ENCODE measurements at places on chromosomes 16 and 17. TPM values are rescaled to one million over a fixed set of nuclear protein-coding genes. Genes with fewer than 3 reads are reported as not detected.

DNA sequence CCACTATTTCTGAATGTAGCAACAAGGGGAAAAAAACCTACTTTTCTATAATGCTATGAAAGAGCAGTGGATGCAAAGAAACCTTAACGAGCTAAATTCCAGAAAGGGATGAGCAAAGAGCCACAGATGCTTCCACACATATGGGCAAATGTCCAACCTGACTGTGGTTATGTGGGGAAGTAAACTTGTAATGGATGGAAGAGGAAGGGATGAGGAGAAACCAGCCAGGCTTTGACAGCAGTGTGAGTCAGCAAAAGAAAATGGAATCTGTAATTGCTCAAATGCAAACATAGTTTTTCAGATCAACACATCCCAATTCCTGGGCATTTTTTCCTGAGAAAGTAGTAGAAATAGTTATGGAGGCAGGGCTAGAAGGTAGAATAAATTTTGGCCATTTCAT is 204.8 kb upstream of the CPHXL start:
- H3K36me3 ChIP-seq = no peaks in the 10 kb centered on the region
- H3K27me3 ChIP-seq = no peaks in the 10 kb centered on the region
- no peak overlapping the region for H3K27ac ChIP-seq
- no peak overlapping the region for H3K4me3 ChIP-seq
- no peaks in the 10 kb centered on the region for H3K4me1 ChIP-seq

- H3K4me3 ChIP-seq = no peak overlapping the region
- no peaks in the 10 kb centered on the region for H3K36me3 ChIP-seq
- DNase-seq = no peak
- no peaks in the 10 kb centered on the region for H3K27me3 ChIP-seq
Observed at GRCh38 chr16:80191928-80192327, 348.9 kb upstream of the DYNLRB2 start.

DNA sequence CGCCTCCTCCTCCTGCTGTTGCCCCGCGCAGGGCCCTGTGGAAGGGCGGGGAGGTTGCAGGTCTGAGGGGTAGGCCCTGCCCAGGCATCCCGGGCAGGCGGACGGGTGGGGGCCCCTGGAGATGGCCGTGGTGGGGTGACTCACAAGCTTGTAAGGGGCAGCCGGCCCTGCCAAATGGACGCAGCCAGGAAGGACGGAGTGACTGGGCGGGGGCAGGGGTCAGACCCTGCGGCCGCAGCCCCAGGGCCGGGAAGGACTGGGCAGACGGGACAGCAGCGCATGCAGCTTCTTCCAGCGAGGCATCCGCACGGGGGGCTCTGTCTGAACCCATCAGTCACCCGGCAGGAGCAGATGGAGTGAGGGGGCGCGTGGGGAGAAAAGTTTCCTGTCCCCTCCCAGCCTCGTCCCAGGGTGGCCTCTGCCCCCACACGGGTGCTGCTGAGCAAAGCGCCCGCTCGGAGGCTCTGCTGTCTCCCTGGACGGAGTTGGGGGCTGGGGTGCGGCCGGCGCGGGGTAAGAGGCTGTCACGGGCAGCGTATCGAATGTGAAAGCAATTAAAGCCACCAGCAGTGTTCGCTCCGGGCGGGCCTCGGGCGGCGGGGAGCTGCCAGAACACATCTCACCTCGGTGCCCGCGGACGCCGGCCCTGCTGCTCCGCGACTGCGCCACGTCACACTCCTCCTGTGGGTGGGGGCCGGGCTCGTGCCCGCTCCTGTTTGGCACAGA is 5.4 kb upstream of the PRR35 start:
- H3K4me1 ChIP-seq = no peaks in the 10 kb centered on the region
- peaks cover 3% of the 10 kb centered on the region for H3K27me3 ChIP-seq
- peaks cover 36% of the 10 kb centered on the region for H3K36me3 ChIP-seq
- no peak overlapping the region for H3K27ac ChIP-seq
- no peak overlapping the region for H3K4me3 ChIP-seq

DNA sequence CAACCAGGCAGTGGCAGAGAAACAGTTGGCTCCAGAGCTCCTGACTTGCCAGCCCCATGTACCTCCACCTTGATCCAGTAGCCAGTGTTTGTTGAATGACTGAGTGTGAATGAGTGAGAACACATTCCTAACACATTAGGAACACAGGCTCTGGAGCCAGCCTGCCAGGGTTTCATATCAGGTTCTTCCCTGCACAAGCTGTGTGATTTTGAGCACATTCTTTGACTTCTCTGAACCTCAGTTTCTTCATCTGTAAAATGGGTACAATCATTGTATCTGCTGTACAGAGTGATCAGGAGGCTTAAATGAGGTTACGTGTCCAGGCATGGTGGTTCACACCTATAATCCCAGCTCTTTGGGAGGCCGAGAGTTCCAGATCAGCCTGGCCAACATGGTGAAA is 13.3 kb upstream of the RMI2 start:
- no peaks in the 10 kb centered on the region for H3K27me3 ChIP-seq
- DNase-seq = no peak
- H3K27ac ChIP-seq = no peak overlapping the region
- no peak overlapping the region for H3K4me3 ChIP-seq
- no peaks in the 10 kb centered on the region for H3K36me3 ChIP-seq

- peak overlapping the region; percentile 63 for H3K4me3 ChIP-seq
- H3K27ac ChIP-seq = no peak overlapping the region
- peaks cover 57% of the 10 kb centered on the region for H3K4me1 ChIP-seq
- H3K27me3 ChIP-seq = peaks cover 10% of the 10 kb centered on the region
Observed at GRCh38 chr17:14304222-14304772, 3.4 kb downstream of the HS3ST3B1 start.

DNA sequence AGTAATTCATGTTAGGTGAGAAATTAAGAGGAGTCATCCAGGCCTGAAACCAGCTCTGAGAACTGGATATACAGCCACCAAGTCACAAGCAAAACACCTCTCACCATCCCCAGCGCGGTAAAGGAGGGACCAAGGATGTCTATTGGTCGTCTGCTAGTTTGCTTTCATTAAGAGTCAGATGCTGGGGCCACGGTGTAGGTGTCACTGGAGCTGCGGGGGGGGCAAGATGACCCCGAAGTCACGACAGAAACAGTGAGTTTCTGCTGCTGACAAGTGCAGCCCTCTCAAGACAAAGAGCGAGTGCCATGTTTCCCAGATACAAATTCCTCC is 790 bp downstream of the NCBP3 start:
- H3K4me1 ChIP-seq = peaks cover 16% of the 10 kb centered on the region
- no peaks in the 10 kb centered on the region for H3K27me3 ChIP-seq
- H3K27ac ChIP-seq = peak overlapping the region; percentile 98
- peaks cover 20% of the 10 kb centered on the region for H3K36me3 ChIP-seq
- peak overlapping the region; percentile 70 for H3K4me3 ChIP-seq

- no peak overlapping the region for H3K27ac ChIP-seq
- DNase-seq = no peak
- no peaks in the 10 kb centered on the region for H3K27me3 ChIP-seq
- H3K4me3 ChIP-seq = no peak overlapping the region
Observed at GRCh38 chr17:76449126-76449525, 3.8 kb downstream of the UBE2O start.

Gene TMEM97
- 21.0 TPM for total RNA-seq

Gene BCL6B
- total RNA-seq = 5.7 TPM
